ENCODE measurements at places on chromosomes 7 and 10.

DNA sequence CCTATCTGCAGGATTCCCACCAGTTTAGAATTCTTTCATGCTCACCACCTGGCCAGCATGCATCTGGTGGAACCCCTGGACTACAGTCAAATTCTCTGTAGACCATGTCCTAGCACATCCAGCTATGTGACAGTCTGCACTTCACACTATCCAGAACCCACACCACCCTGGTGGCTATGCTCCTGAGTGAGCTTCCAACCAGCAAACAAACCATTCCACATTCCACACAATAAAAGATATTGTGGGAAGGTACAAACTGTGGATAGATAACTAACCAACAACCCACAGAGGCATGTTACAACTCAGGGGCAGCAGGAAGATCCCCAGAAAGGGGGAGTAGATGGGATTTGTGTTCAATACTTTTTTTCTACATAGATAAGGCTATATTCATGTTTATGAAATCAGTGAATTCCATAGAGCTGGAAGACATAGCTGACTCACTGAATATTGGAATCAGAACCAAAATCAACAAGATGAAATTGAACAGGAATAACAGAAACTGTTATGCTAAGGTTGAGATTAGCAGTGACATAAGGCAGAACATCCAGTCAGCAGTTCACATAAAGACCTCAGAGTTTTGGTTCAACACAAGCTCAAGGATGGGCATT is 72.5 kb downstream of the LRRC17 start:
- no peak for DNase-seq

DNA sequence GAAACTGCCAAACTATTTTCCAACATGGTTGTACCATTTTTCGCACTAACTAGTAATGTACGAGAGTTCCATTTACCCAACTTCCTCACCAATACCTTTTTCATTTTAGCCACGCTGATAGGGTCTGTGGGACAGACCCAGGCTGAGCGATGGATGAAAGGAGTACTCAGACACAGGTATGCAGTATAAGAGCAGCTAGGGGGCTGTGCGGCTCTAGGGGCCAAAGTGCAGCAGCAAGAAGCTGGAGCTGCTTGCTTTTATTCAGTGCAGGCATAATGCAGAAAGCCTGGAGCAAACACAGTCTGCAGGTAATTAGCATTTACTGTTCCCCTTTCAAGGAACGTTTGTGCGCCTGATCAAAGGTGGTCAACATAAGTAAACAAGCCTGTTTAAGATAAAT is 21.0 kb downstream of the UCMA start:
- DNase-seq: no peak

DNA sequence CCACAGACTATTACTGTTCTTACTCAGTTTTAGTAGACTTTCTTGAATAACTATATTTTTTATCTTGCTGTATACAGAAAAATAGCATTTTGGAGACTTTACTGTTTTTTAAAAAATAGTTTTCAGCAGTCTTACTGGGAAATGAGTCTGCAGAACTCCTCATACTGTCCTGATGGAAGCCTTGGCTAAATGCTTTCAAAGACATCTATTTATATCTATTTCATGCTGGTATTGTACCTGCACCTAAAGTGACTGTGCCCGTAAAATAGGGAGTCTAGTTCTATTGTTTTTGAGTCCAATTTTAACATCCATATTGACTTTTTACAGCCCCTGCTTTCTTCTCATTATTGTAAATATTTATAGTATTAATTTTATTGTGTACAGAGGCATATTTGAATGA is 288.6 kb upstream of the CDC14C start:
- no peak for DNase-seq

DNA sequence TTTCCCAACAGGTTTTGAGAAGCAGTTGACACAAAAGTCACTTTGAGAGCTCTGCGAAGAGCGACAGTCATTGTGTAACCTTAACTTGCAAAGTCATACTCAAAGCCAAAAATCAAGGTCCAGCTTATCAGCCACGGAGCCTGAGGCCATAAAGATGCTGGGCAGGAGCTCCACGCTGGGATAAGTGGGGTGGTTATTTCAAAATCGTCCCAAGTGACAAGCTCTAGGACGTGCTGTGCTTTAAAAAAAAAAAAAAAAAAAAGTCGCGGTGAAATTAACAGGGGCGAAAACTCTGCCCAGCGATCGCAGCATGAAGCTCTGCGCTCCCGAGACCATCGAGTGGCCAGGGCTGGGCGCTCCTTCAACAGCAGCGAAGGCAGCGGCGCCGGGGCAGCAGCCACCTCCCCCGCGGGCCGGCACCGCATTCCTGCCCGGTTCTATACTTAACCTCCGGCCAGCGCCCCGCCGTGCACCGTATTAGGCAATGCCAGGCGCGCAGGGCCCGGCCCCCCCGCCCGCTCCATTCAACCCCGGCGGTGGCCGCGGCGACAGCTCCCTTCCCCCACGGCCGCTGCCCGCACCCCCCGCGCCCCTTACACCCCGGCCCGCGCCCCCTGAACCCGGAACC is 657 bp downstream of the HACD1 start:
- DNase-seq: peak; percentile 79

DNA sequence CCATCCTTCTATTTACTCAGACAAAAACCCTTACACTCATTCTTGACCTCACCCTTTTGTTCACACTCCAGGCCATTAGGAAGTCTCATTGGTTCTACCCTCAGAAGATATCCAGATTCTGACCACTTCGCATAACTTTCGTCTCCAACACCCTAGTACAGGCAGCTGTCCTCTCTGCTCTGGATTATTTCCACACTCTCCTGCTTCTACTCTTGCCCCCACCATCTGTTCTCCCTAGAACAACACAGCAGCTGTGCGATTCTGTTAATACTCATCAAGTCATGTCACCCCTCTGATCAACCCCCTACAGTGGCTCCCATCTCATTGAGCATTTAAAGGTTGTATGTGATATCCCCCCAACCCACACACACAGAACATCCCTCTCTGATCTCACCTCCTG is 15.5 kb upstream of the TRIL start:
- DNase-seq: no peak

GRCh38 chr10:44824607-44825006 is 86.5 kb upstream of the TMEM72 start:
- DNase-seq: no peak

DNA sequence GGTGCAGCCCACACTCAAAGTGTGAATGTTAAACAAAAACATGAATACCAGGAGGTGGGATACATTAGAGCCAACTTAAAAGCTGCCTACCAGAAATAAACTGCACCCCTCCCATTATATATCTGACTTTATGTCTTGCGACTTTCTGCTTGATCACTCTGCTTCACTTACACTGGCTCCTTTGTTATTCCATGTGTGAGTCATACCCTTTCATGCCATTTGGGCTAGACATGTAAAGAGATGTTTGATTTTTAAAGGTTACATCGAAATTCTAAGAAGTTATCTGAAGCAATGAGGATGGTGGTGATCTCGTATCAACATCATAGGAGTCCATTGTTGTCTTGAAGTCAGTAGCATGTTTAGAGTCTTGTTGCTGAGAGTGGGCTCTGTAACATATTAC is 31.6 kb upstream of the ETV1 start:
- DNase-seq: no peak

Data from erythroblast (primary cell).